ENCODE measurements at places on chromosomes 1 and 21. TPM values are rescaled to one million over a fixed set of nuclear protein-coding genes. Genes with fewer than 3 reads are reported as not detected.

The SIK1 gene
- 9.1 TPM for total RNA-seq

The KPRP gene
- total RNA-seq, result not detected

The TRAPPC10 gene
- 18.8 TPM for total RNA-seq

The VSIG8 gene
- total RNA-seq, result 0.08 TPM

The RAVER2 gene
- 5.1 TPM for total RNA-seq

The SAMD13 gene
- 0.25 TPM for total RNA-seq

The CC2D1B gene
- 18.5 TPM for total RNA-seq

The FTCD gene
- total RNA-seq, result not detected

The EPHX1 gene
- 210 TPM for total RNA-seq

The SLC19A1 gene
- total RNA-seq, result 20.4 TPM

The CD52 gene
- total RNA-seq, result not detected

The C1orf146 gene
- total RNA-seq, result not detected

The COA7 gene
- 25.1 TPM for total RNA-seq

The GFI1 gene
- 0.20 TPM for total RNA-seq

The AMPD1 gene
- not detected for total RNA-seq

The OR2L5 gene
- not detected for total RNA-seq

The HNRNPR gene
- 151 TPM for total RNA-seq

The KCNE2 gene
- not detected for total RNA-seq

The OR2M4 gene
- not detected for total RNA-seq

The CLK2 gene
- 25.4 TPM for total RNA-seq

The PIGR gene
- total RNA-seq, result 0.05 TPM

The SPRR2E gene
- not detected for total RNA-seq

The SRSF11 gene
- total RNA-seq, result 74.0 TPM

All from A549 treated with Hydrocortisone at 1 μM for 4 hours (cell line).